Activated CD8-positive, alpha-beta memory T cell treated with anti-CD3 and anti-CD28 coated beads for 1 hour (primary cell): ENCODE measurements at places on chromosomes 3 and 15.

- no peak for DNase-seq
Measured at GRCh38 chr15:61654002-61654740, 406.1 kb downstream of the VPS13C start.

DNA sequence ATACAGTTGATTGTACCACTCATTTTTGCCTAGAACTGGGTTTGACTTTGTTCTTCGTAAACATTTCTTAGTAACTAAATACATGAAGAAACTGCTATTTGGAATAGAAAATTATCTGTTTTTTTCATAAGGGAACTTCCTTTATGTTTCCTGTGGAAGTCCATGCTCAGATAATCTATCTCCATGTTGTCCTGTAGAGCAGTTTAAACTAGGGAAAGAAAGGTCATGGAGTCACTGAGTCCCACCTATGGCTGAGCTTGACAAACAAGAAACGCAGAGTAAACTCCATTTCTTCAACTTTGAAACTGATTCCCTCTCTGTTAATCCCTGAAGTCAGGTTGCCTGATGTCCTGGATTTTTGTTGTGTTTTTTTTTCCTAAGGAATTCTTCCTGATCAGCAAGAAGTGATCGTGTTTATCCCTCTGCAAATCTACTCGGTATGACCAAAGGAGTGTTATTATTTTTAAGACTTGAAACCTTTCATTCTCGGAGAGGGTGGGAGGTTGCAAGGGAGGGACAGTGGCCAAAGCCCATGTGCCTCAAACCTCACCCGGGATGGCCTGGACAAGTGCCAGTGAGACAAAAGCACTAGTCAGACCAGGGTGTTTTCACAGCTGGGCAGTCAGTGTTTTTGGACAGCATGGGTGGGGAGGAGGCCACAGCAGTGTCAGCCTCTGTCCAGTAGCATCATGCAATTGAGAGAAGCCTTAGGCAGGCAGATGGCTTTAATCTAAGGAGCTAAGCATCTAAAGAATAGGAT is 129.8 kb upstream of the PHLDB2 start:
- no peak for DNase-seq

GRCh38 chr15:51801391-51801835 is 28.0 kb upstream of the TMOD3 start:
- DNase-seq = no peak

- no peak for DNase-seq
Measured at GRCh38 chr3:191961529-191961928, 500.6 kb downstream of the PYDC2 start.

GRCh38 chr3:126558336-126559071 is at the start of gene C3orf22:
Gene C3orf22, minus strand, starts transcription at chr3:126558932. Its CDS starts 5,542 bp downstream, at chr3:126553390.
- DNase-seq = no peak

GRCh38 chr3:61648481-61648880 is 87.1 kb downstream of the PTPRG start:
- DNase-seq = no peak

GRCh38 chr15:25939122-25939521 is 76.0 kb upstream of the ATP10A start:
- DNase-seq = no peak
